Stimulated activated CD4-positive, alpha-beta T cell treated with anti-CD3 and anti-CD28 coated beads, Interleukin-1b, Interleukin-23, amount 100 ng/mL, for 48 hours (primary cell): ENCODE measurements at places on chromosomes 2 and 18.

- DNase-seq, result no peak
These were observed 21.9 kb downstream of the FAM124B start for GRCh38 chr2:224379986-224380385.

- DNase-seq, result no peak
These were observed 88.8 kb downstream of the EPAS1 start for GRCh38 chr2:46385786-46386577.

GRCh38 chr2:25853038-25853638 lies 25.1 kb downstream of the ASXL2 start:
- DNase-seq, result no peak

DNA sequence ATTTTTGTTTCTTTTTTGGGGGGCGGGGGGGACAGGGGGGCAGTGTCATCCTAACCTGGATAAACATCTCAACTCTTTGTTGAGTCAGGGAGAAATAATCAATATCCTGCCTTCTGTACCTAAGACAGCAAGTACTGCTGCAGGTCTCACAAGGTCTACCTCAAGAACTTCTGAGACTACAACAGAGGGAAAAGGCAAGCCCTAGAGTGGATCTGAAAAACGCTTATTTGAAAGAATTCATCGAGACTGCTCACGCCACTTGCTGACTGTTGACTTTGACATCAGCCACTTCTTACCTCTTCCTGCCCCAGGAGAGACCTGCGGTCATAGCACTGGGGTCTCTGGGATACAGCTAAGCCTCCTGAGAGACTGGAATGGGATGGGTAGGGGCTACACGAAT lies 8.4 kb downstream of the HDLBP start:
- DNase-seq, result no peak

DNA sequence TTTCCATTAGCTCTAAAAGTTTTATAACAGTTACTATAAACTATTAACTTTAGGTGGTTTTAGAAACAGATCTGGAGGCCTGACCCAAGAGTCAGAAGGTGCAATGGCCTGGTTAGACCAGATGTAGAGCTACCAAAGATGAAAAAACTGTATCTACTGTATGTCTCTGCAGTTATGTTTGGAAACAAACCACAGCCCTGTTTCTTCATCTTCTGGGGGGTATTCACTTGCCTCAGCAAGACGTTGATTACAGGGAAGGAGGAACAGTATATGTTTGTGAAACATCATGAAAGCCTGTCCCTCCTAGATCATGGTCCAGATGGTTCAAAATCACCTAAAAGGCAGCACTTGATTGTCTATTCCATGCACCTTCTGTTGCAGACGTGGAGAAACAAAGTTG lies 220.2 kb downstream of the SUCLG1 start:
- no peak for DNase-seq
